ENCODE measurements at places on chromosomes 1 and 21.

DNA sequence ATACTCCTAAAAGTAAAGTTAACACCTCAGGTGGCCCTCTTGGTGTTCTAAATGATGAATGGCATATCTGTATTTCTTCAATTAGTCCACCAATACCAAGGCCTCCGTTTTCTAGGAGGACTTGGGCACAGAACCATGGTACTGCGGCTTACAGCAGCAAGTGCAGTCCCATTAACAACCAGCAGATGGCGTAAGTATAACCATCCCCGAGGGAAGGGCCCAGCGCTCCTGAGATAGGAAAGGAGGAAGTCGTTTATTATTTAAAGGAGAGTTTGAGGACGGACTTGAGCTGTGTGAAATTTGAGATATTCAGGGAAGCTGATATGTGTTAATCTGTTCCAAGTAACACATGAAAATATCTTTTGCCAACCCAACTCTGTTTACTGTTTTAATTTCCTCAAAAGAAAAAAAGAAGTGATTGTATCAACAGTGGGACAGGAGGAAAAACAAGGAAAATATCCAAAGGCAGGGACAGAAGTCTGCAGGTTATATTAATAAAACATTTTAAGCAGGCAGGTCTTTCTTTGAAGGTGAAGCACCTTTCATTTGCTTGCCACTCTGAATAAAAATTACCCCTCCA is 37.7 kb upstream of the KCNJ15 start:
- DNase-seq = peak; percentile 61

DNA sequence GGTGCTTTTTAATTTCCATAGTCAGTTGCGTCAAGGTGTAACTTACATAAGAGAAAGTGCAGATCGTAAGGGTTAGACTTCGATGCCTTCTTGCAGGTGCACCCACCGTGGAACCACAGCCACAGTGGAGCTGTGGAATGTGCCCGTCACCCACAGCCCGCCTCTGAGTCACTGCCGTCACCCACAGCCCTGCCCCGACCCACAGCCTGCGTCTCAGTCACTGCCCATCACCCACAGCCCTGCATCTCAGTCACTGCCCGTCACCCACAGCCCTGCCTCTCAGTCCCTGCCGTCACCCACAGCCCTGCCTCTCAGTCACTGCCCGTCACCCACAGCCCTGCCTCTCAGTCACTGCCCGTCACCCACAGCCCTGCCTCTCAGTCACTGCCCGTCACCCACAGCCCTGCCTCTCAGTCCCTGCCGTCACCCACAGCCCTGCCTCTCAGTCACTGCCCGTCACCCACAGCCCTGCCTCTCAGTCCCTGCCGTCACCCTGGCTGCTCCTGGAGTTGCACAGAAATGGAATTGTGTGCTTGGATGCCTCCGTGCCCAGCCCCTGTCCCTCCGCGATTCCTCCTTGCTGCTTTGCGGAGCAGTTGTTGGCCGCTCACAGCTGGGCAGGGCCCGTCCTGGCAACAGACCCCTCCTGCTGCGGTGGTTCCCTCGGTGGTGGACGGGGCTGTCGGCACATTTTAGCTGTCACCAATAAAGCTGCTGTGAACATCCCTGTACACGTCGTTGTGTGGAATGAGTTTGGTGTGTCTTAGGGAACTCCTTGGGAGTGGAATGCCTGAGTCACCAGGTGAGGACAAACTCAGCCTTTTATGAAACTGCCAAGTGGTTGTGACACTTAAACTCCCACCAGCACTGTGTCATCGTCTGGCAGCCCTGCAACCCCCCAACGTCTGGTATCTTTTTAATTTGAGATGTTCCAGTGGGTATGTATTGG is 44.9 kb upstream of the COL6A2 start:
- peak; percentile 84 for DNase-seq

DNA sequence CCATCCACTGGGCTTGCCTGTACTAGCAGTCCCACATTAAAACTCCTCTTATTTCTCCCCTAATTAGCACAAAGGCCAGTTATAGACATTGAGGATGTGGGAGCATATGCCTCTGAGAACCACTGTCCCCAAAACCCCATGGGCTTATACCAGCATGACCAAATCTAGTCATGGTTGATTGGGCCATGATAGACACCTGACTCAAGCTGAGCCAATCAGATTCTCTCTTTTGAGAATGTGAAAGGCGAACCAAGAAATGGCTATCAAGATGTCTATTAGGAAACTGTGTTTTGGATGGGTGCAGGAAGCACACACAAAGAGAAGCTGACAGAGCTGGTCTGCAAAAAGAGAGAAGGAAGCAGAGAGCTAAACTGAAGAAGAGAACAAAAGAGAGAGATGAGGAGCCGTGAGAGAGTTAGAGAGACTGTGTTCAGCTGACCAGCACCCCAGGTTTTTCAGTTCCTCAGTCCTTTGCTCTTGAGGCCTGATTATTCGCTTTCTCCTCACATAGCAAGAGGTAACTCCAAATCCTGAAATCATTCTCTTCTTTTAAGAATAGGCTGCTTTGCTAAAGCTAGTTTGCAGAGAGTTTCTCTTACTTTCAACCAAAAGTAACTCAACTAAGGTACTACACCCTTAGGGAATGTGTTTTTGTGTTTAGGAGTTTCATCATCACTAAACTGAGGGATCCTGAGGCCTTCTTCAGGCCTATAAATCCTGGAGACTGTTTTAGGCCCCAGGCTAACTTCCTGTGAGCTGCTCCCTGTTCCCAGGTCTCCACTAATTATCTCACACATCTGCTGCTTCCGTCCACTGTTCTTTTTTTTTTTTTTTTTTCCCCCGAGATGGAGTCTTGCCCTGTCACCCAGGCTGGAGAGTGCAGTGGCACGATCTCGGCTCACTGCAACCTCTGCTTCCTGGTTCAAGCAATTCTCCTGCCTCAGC is 7.9 kb upstream of the TIPRL start:
- DNase-seq = no peak

- no peak for DNase-seq
Observed at GRCh38 chr1:235075777-235076308, 52.8 kb downstream of the TOMM20 start.

GRCh38 chr1:195604287-195604686 is 1004.0 kb downstream of the KCNT2 start:
- peak; percentile 80 for DNase-seq

DNA sequence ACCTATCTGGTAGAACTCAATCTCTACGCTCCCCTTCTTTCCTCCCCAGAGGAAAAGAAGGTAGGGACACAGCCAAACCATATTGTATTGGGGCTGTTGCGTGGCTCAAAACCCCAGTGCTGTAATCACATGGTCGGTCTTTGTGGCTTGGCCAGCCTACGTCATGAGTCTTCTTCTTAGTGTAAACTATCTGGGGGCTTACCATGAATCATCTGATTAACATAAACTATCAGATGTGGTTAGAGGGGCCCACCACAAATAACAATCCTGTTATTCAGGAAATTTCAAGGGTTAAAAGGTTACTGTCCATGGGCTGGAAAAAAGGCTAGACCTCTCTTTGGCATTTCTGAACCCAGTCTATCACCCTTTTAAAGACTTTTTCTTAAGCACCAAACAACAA is 49.5 kb upstream of the GPR52 start:
- no peak for DNase-seq

DNA sequence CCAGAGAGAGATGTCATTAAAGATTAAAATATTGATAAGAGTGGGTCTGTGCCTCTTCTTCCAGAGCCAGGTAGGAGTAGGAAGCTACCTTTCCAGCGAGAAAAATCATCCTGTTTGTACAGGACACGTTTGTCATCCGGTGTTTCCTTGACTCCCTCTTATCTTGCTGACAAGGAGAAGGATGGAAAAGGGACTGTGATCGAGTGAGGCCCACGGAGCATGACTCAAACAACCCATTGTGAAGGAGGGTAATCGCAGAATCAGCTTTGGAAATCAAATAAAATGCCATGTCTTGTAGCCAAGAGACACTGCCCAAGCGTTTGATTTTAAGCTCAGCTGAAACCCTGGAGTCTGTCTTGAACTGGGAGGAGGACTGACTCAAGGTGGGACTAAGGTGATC is 97.7 kb downstream of the IGSF21 start:
- DNase-seq = no peak
